ENCODE measurements at places on chromosomes 13 and 19. TPM values are rescaled to one million over a fixed set of nuclear protein-coding genes. Genes with fewer than 3 reads are reported as not detected.
A peak's percentile ranks its signal among the peaks of the same experiment; 100 is the strongest.

The C19orf38 gene
- 134 TPM for polyA plus RNA-seq

The ZNF844 gene
- 2.0 TPM for polyA plus RNA-seq

The C19orf18 gene
- polyA plus RNA-seq = not detected

The LHB gene
- polyA plus RNA-seq = not detected

The ERFL gene
- polyA plus RNA-seq = not detected

The GIPR gene
- polyA plus RNA-seq = not detected

The TMEM161A gene
- polyA plus RNA-seq = 14.3 TPM

The PRTN3 gene
- not detected for polyA plus RNA-seq

The IZUMO1 gene
- not detected for polyA plus RNA-seq

- no peak for DNase-seq
Observed at GRCh38 chr19:48836089-48837017, at the start of gene HSD17B14. Gene HSD17B14, minus strand, starts transcription at chr19:48836491. Its CDS starts 80 bp downstream, at chr19:48836411.

- no peak for DNase-seq
Observed at GRCh38 chr19:19871932-19872331, 6.2 kb downstream of the ZNF253 start.

- DNase-seq = no peak
Observed at GRCh38 chr13:41420146-41420545, 37.2 kb upstream of the RGCC start.

- no peak for DNase-seq
Observed at GRCh38 chr13:29785978-29786377, 64.4 kb downstream of the UBL3 start.

- DNase-seq = no peak
Observed at GRCh38 chr19:29665826-29666577, 741 bp downstream of the PLEKHF1 start.

DNA sequence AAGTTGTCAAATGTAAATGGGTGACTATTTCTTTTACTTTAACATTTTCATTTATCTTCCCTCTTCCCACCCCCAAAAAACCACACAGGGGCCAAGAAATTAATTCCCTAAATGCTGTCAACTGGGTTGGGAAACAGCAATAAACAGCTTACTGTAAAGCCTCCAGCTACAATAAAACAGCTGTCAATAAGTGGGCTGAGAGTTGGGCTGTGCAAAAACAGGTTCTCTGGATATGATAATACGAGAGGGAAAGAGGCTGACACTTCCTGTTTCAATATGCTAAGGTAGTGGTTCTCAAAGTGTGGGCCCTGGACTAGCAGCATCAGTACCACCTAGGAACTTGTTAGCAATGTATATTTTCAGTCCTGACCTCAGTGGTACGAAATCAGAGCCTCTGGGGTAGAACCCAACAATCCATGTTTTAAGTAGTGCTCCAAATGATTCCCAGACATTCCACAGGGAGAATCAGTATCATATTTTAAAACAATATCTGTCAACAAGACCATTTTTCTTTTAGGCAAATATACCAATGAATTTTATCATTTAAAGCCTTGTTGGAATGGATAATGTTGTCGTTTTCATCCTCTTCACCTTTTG, 8.4 kb downstream of the PCDH9 start:
- DNase-seq = no peak

DNA sequence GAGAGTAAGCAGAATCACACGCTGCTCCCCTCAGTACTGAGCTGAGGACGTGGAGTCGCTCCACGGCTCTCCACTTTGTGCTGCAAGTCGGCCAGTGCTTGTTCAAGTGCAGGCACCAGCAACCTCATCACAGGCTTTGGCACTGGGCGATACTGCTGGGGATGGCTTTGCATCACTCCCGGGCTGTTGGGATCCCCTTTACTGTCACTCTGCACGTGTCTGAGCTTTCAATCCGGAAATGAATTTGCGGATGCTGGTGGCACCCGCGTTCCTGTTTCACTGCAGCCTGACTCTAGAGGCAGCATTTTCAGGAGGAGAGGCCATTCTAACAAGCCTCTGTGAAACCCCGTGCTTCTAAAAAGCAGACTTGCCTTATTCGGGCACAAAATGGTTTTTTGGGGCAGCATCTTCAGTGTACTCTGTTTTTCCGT, 19.1 kb downstream of the SMARCA4 start:
- DNase-seq = peak; percentile 71

GRCh38 chr13:51303063-51303552, 36.4 kb upstream of the SERPINE3 start:
- DNase-seq = no peak

- DNase-seq = peak; percentile 76
Observed at GRCh38 chr13:48505012-48505411, 27.9 kb downstream of the RCBTB2 start.

DNA sequence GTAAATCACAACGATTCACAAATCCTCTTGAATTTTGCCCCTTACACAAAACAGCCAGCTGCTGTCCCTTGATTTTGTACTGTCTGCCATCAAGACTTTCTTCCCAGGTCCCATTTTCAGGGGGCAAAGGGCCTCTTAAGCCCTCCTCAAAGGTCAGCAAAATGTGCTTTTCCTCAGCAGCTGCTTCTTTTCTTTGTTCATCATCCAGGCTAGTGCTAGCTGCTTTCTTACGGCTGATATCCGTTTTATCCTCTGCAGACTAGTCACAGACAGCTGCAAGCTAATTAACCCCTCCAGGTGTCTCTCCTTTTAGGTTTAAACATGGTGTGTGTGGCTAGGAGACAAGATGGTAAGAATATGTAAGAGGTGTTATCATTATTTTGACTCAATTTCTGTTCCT, 90.9 kb downstream of the NALCN start:
- DNase-seq = no peak

- no peak for DNase-seq
Observed at GRCh38 chr19:14770136-14770535, 8.2 kb downstream of the ADGRE2 start.

DNA sequence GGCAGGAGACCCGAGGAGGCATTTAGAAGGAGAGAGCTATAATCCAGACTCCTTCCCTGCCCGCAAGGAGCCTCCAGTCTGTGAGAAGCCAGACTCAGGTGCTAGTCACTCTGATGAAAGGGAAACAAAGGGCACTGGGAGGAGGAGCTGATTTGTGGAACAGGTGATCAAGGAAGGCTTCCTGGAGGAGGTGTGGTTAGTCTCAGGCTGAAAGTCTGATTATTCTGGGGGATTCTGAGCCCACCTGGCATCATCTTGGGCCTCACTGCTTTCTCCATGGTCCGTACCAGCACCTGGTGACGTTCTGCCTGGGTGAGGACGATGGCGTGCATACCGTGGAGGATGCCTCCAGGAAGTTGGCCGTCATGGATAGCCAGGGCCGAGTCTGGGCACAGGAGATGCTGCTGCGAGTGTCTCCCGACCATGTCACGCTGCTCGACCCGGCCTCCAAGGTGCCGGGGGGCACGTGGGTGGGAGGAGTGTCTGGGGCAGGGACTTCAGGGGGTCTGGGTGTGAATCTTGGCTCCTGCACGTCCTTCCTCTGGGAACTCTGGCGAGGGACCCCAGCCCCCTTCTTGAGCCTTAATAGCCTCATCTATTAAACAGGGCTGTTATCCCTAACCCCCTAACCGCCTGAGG, 3.9 kb downstream of the EPS8L1 start:
- DNase-seq = no peak

GRCh38 chr13:99197117-99197651, 3.5 kb upstream of the UBAC2 start:
- no peak for DNase-seq

GRCh38 chr13:90585392-90585791, 762.1 kb upstream of the MIR17HG start:
- no peak for DNase-seq

DNA sequence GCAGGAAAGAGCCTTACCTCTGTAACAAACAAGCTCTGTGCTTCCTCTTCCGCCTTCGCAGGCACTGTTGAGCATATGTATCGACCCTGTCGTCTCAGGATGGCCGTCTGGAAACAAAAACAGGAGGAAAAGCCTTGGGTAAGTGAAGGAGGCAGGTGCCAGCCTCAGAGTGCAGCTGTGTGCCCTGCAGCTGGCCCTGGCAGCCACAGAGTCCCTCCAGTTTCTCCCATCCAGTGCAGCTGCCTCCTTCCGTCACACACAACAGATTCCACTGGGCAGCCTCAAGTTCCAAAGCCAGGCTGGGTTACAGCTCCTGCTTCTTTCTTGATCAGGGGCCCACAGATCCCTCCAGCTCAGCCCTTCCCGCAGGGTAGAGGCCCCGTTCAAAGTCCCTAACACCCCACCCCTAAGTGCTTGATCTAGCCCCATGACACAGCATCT, 47.7 kb downstream of the DOCK9 start:
- no peak for DNase-seq

GRCh38 chr13:73767191-73767741, 366.9 kb downstream of the KLF12 start:
- DNase-seq = no peak

DNA sequence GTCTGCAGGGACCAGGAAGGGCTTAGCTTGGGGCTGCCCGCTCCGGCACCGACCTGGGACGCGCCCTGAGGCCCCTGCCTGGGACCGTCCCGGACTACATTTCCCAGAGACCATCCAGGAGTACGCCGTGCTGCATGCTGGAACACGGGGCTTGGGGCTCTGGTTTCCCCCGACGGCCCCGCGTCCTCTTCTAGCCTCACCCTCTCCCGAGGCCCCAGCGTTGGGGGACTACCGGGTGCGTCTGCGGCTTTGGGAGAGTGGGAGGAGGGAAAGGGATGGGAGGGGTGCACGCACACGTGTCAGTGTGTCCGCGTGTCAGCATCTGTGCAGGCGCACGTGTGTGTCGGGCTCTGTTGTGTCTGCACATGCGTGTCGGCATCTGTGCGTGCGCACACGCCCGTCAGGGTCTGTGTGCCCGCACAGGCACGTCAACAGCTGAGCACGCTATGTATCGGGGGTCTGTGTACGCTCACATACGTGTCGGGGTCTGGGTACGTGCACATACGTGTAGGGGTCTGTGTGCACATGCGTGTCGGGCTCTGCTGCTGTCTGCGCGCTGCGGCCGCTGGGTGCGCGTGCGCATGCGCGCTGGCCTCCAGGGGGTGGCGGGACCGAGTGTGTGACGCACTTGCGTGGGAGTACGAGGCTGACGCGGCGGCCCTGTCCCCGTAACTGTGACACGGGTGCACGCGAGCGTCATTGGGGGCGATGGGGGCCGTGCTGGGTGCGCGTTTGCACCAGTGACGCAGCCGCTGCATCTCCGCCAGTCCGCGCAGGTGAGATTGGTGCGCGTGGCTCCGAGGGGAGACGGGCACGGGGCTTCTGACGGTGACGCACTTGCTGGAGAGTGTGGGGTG, at the start of gene ZNF331:
TSS of gene ZNF331 (plus strand) at position 625 of the 857 bp plus-strand sequence. CDS start 31,232 bp downstream, outside the sequence.
- DNase-seq = peak; percentile 89
